HTR-8/SVneo (cell line): ENCODE measurements at places on chromosomes 16 and 17.

GRCh38 chr17:56793957-56794356 is 39.8 kb downstream of the C17orf67 start:
- DNase-seq: no peak

- no peak for DNase-seq
These were observed 27.4 kb downstream of the NDEL1 start for GRCh38 chr17:8463099-8463498.

- DNase-seq: no peak
These were observed 128.3 kb downstream of the NLK start for GRCh38 chr17:28170771-28171170.

DNA sequence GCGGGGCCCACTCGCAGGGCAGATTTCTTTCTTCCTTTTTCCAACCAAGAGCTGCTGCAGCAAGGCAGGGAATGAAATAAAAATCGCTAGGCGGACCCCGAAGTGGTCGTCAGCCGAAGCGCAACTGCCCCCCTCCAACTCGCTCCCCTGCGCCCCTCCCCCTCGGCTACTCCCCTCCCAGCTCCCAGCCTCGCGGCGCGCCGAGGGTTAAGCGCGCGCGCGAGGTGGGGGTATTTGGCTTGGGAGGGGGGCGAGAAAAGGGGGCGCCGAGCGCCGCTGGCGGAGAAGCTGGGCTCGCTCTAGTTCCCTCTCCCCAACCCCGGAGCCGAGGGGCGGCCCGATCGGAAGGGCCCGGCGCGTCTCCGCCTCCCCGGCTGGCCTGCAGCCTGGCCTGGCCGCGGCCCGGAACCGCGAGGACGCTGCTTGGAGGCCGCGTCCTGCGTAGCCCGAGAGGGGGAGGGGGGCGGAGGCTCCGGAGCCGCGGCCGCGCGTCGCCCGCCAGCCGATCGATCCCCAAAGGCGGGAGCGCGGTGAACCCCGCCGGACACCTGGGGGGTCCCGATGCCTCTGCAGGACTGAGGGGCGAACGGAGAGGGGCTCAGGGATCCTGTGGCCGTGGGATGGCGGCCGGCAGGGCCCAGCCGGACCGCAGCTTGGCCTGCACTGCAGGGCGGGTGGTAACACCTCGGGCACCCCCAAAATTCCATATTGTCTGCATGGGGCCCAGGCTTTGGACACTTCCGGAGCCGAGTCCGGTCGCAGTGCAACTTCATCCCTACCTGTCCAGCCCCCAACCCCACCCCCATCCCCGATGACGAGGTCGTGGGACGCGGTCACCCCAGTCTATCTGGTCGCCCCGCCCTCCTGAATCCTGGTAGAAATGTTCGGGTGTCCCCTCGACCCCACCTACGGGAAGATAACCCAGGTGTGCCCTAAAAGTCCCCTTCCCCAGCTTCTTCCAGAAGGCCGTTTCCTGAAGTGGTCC is 4.9 kb upstream of the CBX4 start:
- DNase-seq: peak; percentile 57

DNA sequence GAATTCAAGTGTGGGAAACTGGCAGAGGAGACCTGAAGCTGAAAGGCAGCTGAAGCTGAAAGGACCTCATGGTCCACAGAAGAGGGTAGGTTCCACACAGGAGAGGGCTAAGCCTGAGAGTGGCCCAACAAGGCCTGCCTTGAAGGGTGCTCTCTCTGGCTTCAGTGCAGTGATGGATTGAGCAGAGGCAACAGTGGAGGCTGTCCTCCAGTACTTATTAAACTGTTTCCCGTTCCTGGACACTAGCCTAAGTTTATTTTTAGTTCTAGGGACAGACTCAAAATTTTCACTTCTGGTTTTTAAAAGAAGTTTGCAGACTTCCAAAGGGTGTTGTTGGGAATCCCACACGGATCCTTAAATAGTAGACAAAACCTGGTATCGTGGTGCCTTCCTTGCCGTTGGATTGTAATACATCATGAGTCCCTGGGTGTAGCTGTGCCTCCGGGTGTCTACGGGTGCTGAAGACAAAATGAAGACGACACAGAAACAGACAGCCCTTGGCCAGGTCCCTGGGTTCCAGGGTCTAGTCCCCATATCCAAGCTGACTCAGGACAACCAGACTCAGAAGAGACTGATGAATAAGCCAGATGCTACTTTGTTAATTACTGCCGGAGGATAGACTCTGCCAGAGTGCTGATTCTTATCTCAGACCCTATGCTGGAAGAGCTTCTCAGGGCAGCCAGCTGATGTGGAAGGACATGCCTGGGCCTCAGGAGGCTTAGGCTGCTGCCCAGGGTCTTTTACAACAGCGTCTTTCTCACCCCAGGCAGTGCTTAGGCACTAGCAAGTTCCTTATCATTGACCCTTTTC is 7.1 kb upstream of the CMTM4 start:
- DNase-seq: no peak

GRCh38 chr16:12871784-12872183 is 29.6 kb upstream of the SHISA9 start:
- no peak for DNase-seq

- DNase-seq: no peak
These were observed 9.3 kb downstream of the ARRB2 start for GRCh38 chr17:4719684-4720221.

DNA sequence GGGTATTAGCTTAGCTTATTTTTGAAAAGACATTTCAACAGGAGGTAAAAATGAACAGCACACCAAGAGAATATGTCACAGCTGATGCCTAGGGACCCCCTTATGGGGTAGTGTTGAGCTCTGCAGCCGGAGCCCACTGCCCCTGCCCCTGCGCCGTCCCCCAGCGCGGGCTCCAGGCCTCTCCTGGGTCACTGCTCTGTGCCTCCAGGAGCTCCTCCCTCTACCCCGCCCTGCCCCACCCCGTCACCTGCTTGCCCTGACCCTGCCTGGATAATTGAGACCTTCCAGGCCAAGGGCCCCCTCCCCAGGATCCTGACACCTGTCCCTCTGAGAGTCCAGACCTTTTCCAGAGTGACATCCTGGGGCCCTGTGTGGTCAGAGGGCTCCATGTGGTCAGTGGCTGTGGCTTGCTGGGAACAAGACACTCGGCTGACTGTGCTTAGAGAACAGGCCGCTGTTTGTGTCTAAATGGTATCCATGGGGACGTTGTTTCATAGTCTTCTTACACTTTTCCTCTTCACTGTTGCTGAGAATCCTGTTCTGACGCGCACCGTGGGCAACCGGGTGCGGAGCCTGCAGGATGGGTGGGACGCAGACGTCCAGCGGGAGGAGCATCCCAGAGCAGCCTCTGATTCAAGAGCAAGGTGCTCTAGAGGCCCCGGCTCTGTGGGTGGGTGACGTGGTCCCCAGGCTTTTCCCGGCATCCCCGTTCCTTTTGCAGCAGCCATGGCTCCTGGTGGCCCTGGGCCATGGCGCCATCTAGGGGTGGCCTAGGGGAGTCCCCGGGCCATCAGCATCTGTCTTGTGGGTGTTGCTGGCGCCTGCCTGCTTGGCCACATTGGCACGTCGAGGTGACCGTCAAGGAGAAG is 20.0 kb upstream of the WFIKKN1 start:
- no peak for DNase-seq

GRCh38 chr16:87057951-87058560 is 259.1 kb downstream of the C16orf95 start:
- no peak for DNase-seq

- DNase-seq: no peak
These were observed 26.1 kb upstream of the C16orf78 start for GRCh38 chr16:49347476-49347875.

DNA sequence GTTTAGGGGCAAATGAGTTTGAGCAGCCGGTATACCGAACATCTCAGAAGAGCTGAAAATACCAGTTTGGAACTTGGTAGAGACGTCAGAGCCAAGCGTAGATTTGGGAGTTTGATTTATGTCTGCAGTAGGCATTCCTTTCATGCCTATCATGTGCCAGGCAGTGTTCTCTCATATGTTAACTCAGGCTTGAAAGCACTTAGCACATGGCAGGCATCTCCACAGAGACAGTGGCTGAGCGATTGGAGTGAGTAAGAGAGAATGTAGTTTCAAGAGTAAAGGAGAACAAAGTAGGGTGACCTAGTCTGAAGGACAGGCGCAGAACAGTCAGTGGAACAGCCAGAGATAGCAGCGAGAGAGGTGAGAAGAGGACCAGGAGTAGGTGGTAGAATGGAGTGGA is 207.0 kb downstream of the FTO start:
- no peak for DNase-seq

DNA sequence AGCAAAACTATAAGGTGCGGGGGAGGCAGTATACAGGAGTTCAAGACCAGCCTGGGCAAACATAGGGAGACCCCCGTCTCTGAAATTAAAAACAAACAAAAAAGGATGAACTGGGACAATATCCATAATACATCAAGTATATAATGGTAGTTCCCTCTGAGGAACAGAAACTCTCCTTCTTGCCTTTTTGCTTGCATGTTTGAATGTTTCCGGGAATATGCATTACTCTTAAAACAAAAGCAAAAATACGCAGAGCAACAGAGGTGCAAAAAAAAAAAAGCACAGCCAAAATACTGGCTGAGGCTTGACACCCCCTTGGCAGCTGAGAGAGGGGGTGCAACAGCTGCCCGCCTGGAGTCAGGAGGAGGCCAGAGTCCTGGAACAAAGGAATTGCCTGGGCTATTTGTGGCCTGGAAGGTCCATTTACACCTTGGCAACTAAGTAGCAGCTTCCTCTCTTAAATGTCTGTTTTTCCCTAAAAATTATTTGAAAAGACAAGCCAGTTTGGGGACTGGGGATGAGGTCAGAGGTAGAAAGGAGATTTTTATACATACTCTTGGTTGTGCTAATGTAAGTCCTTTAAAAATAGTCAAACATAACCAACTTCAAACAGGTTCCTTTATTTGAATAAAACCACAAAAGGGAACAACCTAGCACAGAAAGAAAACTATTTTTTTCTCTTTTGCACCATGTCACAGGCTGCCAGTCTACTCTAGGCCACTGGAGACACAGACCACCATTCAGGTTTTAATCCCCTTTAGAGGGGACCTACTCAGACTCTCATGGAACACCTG is 19.5 kb downstream of the USP7 start:
- DNase-seq: no peak

DNA sequence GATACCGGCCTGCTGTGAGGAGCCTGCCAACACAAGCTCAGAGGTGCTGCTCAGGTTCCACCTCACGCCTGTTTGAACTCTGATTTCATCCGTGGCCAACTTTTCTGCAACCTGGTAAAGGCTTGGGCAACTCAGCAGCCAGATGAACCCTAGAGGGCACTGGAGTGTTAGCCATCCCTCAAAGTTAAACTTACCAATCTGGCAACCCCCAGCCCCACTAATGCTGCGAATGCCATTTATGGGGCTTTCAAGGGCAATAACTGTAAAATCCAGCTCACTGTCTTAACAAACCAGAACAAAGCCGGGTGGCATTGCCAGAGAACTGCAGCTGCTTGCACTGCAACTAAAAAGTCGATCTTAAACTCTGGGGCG is 105.5 kb downstream of the AXIN2 start:
- DNase-seq: peak; percentile 41

DNA sequence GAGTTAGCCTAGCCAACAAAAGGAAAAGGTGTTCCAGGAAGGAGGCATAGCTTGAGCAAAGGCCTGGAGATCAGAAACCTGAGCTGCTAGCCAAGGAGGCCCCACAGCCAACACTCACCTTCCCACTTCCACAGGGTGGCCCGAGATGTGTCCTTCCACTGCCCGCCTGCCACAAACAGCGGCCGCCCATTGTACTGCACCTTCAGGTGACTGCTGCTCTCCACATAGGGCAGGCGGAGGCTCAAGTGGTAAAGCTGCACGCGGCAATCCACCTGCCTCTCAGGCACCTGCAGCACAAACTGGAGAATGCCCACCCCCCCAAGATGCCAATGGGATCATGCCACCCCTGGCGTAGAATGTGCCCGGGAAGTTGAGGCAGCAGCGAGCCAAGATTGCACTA is 111.5 kb downstream of the RMI2 start:
- no peak for DNase-seq

DNA sequence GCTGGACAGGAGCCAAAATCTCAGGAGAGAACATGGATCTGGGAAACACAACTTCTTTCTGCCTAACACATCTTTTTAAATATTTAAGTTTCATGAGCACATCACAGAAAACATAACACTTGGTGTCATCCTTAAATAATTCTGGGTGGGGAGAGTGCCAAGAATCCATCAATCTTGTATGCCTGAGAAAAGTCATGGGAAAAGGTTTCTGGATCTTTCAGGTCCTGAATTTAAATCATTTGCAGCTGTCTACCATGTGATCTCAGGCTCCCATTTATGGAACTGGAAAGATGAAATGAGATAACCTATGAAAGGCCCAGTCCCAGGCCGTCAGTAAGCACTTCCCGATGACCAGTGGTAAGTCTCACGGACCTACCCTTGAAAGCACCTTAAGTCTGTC is 15.1 kb downstream of the CDH11 start:
- no peak for DNase-seq
